Effector memory CD8-positive, alpha-beta T cell (primary cell): ENCODE measurements at places on chromosomes 2 and 18.

DNA sequence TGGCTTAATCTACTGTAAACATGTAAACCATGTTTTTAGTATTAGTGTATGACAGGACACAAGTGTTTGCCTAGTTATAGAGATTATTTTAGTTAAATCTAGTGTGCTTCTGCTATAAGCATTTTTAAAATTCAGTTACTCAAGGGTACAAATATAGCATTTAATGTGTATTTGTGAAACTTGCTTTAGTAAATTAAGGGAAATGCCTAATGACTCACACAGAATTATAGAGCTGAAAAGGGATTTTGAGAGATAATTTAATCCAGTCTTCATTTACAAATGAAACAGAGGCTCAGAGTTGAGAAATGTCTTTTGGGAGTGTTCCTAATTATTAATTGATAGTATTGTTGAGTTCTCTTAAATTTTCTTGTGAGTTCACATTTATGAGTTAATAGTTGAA, 8.2 kb downstream of the ACTR3 start:
- DNase-seq = no peak

DNA sequence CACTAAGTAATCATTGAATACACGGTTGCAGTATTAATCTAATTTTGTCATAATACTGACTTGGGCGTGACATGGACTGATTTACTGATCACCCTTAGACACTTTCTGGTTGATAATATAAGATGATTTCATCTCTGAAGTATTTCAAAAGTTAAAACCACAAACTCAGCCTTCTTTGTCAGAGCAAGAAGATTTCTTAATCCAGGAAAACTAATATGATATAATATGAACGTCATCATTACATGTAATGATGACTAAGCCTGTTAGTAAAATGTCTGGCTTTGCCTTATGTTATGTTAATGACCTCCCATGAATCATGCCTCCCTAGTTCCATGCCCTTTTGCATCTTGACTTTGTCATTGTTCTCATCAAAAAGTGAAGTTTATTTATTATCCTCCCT, 1325.0 kb upstream of the CDH2 start:
- no peak for DNase-seq

- DNase-seq = no peak
These were observed 1313.7 kb upstream of the NRXN1 start for GRCh38 chr2:52345676-52346075.

- DNase-seq = no peak
These were observed 623.1 kb downstream of the MBD2 start for GRCh38 chr18:53601344-53601743.

GRCh38 chr18:50917021-50917420, 38.1 kb downstream of the ME2 start:
- no peak for DNase-seq

GRCh38 chr2:40554665-40555294, 102.9 kb upstream of the SLC8A1 start:
- no peak for DNase-seq

DNA sequence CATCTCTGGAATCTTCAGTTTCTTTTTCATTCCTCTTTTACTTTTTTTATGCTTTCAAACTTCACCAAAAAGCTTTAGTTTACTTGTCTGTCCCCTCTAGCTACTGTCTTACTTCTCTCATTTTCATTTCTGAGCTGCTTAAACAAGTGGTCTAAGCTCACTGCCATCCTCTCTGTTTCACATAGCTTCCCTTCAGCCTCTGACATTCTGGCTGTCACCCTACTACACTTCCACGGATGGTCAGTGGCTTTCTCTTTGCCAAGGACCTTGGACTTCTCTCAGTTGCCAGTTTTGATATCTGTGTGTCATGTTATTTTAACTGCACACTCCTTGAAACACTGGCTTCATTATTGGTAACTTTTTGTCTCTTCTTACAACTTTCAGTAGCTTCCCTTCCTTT, 176.1 kb downstream of the IKZF2 start:
- no peak for DNase-seq

DNA sequence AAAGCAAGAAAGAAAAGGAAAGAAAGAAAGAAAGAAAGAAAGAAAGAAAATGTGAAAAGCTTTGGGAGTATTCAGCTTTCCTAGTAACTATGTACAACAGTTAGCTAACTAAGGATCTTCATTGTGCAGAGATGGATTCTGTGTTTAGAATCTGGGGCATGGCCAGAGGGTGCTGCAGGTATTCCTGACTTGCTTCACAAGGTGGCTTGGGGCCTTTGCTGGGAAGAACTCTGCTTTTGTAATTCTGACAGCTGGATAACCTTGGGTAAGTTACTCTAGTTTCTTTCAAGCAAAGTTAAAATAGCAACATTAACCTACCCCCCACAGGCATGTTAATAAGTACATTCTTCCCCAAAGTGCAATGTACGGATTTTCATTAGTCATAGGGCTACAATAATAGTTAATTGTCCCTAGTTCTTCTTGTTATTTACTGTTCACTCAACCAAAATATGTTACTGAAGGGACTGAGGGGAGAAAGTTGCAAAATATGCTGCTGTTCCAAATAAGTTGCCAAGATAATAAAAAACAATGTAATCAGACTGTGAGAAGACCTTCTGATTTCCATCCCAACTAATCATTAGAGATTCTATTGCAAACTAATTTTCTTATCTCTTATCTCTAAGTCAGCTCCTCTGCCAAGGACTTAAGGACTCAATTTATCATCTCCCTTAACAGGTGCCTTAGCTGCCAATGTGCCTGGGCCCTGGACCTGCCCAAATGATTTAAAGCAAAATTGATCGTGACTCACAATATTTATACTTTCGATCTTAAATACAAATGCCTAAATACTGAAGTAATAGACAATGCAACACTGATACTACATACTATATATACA, 50.3 kb downstream of the SERPINB8 start:
- no peak for DNase-seq

- no peak for DNase-seq
These were observed 550.3 kb upstream of the TNP1 start for GRCh38 chr2:217409949-217410680.

DNA sequence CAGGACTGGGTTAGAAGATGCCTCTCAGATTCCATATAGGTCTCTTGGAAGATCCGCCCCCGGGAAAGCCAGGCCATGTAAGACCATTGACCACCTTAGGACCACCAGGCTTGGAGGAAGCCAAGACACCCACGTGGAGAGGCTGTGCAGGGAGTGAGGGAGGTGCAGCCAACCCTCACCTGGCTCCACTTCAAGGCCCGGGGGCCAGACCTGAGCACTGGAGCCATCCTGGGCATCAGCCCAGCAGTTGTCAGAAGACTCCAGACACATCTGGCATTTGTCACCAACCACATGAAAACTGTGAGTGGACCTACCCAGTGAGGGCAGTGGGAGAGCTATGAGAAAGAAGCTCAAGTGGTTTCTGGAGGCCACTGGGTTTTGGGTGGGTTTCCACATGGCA, 214.4 kb downstream of the MYT1L start:
- no peak for DNase-seq

GRCh38 chr2:88590998-88591613, 36.2 kb downstream of the EIF2AK3 start:
- DNase-seq = peak; percentile 47

DNA sequence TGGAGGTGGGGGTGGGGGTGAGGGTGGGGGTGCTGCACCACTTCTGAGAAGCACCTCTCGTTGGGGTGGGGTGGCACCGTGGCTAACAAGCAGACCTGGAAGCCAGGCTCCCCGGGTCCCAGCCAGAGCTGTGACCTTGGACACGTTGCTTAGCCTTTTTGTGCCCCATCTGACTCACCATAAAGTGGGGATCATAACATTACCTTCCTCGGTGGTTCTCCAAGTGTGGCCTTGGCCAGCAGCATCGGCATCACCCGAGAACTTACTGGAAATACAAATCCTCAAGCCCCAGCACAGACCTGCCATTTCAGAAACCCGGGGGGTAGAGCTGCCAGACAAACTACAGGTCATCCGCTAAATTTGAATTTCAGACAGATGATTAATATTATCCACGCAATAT, 58.7 kb upstream of the SLC66A3 start:
- DNase-seq = no peak

GRCh38 chr2:189024901-189025618, 50.9 kb downstream of the COL3A1 start:
- no peak for DNase-seq

DNA sequence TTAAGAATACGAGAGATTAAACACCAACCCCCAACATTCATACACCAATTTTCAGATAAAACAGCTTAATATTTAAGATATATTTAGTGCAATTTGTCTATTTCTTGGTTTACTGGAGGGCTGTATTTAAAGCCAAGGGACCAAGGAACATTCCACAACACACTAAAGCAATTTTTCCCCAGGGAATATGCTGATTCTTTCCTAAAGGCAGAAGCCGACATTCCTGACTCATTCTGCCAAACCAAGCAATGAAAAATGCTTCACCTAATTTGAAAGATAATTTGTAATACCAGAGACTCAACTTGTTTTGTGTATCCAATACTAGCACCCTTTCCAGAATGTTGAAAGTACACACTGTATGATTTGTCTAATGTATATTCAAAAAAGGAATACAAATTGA, 1267.6 kb upstream of the PIK3C3 start:
- DNase-seq = no peak

GRCh38 chr18:50622320-50622719, 62.4 kb downstream of the MAPK4 start:
- DNase-seq = no peak

DNA sequence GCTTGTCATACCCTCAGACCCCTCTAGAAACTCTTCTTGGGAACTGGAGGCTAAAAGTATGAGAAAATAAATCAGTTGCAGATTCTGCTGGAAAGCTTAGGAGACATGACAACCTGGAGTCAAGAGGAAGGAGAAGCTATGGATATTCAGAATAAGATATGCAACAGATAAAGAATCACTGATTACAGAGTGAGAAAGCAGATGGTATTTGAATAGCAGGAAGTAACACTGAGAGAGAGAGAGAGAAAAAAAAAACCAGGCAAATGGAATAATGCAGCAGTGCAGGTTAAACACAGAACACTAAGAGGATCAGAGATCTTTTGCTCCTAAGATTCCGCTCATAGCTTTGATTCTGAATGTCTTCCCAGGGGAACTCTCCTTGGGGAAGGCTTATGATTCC, 1284.1 kb upstream of the NXPH2 start:
- DNase-seq = no peak

- no peak for DNase-seq
These were observed 224.4 kb upstream of the APCDD1 start for GRCh38 chr18:10230072-10230471.

GRCh38 chr18:11113046-11113548, 36.3 kb downstream of the PIEZO2 start:
- no peak for DNase-seq

DNA sequence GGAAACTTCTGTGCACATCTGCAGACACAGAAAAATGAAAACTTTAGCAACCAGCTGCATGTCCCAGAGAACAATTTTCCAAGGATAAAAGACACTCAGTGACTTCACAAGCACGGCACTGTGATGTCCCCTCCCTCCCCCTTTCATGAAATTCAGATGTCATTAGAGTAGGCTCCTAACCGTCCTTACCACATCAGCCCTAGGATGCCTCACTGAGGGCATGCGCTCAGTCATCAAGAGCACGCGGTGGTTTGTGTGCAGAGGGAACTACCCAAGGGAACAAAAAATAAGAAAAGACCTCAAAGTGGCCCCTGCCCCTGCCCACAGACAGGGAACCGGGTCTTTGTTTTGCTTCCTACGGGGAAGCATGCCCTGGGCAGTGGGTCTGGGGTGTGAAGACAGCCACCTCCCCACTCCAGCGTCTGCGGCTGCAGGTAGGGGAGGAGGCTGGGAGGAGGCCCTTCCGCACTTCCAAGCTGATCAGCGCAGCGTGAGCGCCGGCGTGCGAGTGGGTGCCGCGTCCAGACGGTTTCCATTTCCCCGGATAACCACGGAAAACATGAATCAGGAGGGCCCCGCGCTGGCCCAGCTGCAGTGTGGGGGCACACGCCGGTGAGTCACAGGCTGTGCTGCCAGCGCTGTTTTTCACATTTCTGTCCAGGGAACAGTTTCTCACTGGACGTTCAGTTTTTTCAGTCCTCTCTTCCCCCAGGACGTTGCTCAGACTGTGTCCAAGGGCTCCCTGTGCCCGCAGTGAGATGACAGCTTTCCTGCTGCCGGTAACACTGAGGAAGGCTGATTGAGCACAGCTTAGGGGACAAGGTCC, 70.6 kb downstream of the COPS8 start:
- DNase-seq = no peak

GRCh38 chr18:49616618-49617328, 54.9 kb downstream of the LIPG start:
- DNase-seq = no peak

DNA sequence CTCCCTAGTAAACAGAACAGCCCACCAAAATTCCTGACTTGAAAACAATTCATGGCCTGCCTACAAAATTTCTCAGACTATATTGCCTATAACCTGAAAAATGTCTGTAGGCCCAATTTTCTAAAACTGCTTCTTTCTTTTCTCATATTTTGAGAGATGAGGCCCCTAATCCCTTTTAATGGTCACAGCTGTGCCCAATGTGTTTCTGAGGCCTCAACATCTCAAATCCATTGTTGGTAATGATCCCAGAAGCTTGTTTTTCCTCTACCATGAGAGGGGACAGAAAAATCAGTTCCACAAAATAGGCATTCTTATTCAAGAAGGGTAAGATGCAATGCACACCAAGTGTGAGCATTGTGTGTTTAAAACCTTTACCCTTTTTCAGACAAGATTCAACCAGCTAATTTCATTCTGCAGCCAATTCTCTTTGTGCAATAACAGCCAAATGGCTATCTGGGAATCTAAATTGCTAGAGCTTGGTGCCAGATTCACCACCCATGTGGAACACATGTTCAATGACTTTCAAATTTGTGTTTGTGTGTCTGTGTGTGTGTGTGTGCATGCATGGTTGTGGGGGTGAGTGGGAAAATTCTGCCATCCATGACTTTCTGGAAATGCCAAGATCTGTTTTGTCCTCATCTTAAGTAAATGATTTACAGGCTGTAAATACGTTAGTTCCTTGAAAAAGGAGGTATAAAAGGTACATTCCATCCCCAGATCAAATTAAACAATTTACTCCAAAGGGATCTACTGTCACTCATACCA, 319.5 kb downstream of the TNS1 start:
- DNase-seq = no peak

DNA sequence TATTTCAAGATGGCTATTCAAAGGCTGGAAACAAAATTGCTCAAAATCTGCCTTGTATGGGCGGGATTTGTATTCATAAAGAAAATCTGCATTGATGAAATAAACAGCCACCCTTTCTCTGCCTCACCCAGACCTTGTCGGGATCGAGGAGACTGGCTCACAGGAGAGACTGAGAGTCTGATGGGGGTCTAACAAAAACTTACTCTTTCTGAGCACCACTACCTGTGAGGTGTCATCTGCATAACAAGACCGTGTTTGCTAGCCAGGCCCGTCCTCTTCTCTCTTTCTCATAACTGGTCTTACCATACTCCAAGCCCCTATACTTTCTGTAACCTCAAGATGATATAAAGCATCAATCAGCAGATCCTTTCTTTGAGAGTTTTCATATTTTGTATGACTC, 115.6 kb downstream of the INO80D start:
- no peak for DNase-seq

GRCh38 chr2:46230115-46230571, 67.1 kb upstream of the EPAS1 start:
- peak; percentile 21 for DNase-seq
